Right ventricle myocardium superior (tissue), 1 donor: ENCODE measurements at places on chromosomes 12 and 14. TPM values are rescaled to one million over a fixed set of nuclear protein-coding genes. Genes with fewer than 3 reads are reported as not detected.
A peak's percentile ranks its signal among the peaks of the same experiment; 100 is the strongest.

Gene C14orf39
- total RNA-seq, result not detected

DNA sequence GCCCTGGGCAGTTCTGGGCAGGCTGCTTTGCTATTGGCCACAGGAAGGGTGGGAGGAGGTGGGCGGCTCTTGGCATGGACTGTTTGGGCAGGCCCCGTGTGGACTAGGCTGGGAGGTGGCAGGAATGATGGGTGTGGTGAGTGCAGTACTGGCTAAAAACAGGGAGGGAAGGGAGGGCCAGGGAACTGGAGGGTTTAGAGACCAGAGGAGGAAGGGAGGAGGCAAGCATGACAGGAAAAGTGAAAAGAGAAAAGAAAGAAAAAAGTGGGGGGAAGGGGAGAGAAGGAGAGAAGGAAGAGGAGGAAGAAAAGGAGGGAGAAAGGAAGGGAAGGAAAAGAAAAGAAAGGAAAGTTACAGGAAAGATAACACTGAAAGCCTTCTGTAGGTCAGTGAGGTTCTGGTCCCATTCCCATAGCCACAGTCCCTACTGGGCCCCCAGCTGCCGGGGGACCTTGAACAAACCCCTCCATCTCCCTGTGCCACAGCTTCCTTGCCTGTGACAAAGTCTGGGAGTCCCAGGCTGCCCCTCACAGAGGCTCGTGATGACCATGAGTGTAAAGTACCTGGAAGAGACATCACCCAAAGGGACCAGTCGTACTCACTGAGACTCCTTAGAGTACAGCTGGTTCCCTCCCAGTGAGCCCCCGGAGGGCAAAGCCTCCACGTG lies 1.1 kb upstream of the C14orf132 start:
- peak; percentile 71 for DNase-seq

DNA sequence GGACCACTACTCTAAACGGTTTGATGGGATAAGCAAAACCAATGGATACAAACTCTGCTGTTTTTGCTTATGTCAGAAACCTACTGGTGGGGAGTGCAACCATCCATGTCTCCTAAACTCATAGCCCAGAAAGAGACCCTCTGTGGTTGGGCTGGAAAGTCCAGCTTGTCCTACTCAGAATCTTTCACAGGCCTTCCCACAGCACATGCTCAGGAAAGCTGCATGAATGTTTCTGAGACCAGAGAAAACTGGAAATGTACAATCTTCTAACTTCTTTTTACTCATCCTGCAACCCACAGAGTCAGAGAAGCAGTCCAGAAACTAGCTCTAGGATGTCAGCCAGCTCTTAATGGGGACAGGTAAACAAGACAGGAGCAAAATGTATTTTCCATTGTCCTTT lies 73.3 kb downstream of the ANO2 start:
- no peak for DNase-seq

Gene BMP4
- 8.8 TPM for total RNA-seq

DNA sequence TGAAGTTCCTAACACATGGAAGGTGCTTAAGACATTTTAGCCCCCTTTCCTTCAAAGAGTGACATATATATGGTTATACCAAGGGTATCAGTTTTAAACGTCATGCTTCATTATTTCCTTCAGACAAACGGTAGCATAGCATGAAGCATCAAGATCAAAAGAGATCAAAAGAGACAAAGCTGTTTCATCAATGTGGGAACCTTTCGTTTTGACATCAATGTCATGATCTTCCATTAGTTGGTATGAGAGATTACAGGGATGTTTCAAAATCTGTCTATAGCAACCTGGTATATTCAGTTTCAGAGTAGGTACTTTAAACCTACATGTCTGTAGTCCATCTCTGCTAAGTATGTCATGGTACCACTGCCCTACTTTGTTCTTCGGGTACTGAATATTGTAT lies 28.3 kb downstream of the PUS7L start:
- DNase-seq, result no peak

Gene MYO1A
- 0.08 TPM for total RNA-seq

DNA sequence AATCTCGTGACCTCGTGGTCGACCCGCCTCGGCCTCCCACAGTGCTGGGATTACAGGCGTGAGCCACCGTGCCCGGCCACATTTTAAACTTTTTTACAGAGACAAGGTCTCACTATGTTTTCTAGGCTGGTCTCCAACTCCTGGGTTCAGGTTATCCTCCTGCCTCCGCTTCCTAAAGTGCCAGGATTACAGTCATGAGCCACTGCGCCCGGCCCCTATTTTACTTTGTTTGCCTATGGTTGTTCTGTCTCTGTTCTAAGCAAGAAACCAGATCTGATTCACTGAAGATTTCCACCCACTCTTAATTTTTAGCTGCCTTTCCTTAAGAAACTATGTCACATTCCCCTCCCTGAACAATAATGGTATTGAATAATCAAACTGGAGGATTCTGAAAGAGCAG lies 38.9 kb upstream of the PSEN1 start:
- DNase-seq, result no peak

Gene SAMD4A
- total RNA-seq, result 149 TPM

DNA sequence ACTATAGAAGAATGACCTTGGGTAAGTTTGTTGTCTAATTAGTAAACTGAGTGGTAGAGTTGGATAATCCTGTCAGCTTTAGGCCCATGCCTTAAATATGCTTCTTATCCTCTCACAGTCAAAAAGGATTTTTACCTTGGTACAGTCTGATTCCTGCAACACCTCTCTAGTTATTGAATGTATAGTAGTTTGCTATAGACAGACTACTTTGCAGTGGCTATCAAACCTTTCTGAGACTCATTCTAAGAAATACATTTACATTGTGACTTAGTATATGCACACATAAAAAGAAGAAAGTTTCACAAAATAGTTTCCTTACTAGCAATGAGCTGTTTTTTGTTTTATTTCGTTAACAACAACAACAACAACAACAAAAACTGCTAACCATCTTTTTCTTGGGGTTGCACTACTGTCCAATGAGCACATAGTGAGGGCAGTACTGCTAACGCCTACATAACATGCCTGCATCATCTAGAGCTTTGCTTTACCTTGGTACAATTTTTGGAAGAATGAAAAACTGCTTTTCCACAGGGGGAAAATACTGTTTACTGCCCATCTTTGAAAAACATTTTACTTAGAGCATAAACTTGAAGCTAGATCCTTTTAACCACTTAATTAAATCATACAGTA lies 28.5 kb downstream of the WNK1 start:
- no peak for DNase-seq

DNA sequence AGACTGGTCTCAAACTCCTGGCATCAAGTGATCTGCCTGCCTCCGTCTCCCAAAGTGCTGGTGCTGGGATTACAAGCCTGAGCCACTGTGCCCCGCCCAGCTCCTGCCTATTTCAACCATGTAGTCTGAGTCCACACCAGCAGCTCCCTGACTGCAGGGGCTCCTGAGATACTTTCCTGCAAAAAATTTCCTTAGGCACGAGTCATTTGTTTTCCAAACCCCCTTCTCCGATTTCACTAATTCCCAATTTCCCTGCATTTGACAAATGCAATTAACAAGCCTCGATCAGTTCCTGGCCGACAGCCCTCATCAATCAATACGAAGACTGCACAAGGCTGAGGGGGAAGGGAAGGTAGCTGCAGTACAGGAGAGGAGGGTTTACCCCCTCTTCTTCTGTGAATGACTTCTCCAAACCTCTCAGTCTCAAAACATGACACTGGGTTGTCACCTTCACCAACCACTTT lies 10.1 kb downstream of the PSMB5 start:
- DNase-seq, result no peak

Gene OR4N2
- not detected for total RNA-seq

Gene LRR1
- total RNA-seq, result 5.1 TPM

DNA sequence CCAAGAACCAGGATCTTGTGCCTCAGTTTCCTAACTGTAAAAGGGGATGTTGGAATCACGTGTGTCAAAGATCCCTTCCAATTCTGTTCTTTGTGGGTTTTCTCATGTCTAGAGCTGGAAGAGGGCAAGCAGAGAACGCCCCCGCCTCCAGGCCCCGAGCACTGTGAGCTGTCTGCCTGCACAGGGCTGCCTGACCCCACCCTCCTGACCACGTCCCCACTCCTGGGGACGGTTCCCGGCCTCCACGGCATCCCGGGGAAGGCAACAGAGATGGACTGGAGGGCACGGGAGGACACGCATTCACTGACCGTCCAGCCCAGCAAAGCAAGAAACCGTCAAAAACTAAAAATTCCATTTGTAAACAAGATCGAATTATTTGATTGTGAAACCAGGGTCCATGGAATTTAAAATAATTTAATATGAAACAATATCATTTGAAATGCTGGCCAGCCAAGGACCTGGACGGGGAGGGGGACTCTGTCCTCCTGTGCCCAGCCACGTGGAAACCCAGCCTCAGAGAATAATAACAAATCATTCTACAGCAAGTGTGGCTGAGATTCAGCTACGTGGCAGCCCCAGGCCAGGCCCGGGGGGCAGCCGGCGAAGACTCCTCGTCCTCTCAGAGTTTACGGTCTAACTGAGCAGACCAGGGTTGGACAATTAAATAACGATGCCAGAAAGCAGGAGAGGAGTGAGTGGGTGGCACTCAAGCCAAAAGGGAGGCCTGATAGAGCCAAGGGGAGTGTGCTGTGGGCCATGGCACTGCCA lies 87.3 kb upstream of the DIO3 start:
- DNase-seq, result no peak

- DNase-seq, result no peak
Measured at GRCh38 chr12:18982226-18982949, 147.1 kb upstream of the PLEKHA5 start.

GRCh38 chr12:15323480-15323879 lies 1.2 kb downstream of the PTPRO start:
- no peak for DNase-seq

Gene ADAM21
- total RNA-seq, result 0.48 TPM

DNA sequence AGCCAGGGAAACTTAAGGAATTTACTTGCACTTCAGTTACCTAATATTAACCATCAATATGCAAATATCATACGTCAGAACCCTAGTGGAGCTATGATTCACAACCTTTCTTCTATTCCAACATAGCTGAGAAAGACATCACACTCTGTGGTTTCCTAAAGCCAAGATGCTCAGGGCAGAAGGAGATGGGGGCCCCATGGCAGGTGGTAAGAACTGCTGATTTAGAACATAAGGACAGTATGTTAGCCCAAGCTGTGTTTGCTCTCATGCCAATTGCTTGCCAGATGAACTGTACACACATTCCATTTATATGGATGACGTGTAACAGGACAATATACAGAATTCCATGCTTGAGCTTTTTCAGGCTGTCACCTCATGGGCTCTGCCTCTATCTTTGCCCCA lies 34.6 kb downstream of the HECTD4 start:
- no peak for DNase-seq
